ENCODE measurements at places on chromosomes 3 and 15.

GRCh38 chr15:73227433-73228056, 141.2 kb downstream of the HCN4 start:
- no peak for DNase-seq

- DNase-seq: no peak
These were observed 49.4 kb downstream of the GRK7 start for GRCh38 chr3:141812586-141812985.

GRCh38 chr3:104596551-104596950, 770.2 kb upstream of the ALCAM start:
- no peak for DNase-seq

- no peak for DNase-seq
These were observed 725.9 kb upstream of the NR2F2 start for GRCh38 chr15:95604634-95605036.

- DNase-seq: no peak
These were observed 11.4 kb downstream of the GPR87 start for GRCh38 chr3:151305060-151305774.

DNA sequence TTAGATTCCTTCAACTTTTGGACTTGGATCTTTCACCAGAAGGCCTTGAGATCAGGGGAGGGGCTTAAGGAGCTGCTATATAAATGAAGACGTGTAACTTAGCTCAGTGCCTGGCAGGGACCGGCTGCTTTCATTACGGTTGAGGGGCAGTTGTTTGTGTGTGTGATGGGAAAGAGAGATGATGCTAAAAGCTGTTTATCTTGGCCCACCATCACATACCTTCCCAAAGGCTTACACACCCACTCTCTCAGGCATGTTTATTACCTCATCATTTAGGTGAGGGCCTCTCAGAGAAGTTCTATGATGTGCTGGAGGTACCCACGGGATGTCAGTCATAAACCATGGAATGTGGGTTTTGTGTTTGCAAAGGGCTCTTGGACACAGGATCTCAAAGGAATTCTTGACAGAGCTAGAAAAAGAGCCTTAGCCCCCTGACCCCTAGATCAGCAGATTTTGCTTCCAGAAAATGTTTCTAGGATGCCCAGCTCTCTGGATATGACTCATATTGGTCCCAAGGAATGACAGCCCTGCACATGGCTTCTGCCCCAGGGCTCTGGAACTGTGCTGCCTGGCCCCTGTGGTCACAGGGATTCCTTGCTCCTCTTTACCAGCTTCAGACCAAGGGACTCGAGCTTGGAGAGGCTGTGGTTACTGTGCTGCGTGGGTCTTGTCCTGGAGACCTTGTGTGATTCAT, 15.9 kb upstream of the SMAD3 start:
- no peak for DNase-seq

DNA sequence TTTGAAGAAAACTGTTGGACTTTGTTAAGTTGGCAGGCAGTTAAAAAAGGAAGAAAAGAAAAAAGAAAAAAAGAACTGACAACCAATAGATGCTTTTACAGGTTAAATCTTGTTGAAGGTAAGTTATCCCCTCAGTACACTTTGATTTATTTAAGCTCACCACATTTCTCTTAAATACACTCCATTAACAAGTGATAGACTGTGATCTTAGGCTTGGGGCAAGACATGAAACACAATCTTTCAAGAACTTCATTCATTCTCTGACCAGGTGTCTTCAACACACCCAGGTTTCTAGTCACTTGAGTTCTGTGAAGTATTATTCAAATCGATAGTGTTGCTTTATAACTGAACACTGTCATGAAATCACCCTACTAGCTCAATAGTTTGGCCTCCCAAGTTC, 751.9 kb downstream of the ROBO1 start:
- no peak for DNase-seq

GRCh38 chr15:69415381-69415780, 1.2 kb downstream of the KIF23 start:
- no peak for DNase-seq

- DNase-seq: no peak
These were observed 123.6 kb upstream of the VEPH1 start for GRCh38 chr3:157626817-157627216.

DNA sequence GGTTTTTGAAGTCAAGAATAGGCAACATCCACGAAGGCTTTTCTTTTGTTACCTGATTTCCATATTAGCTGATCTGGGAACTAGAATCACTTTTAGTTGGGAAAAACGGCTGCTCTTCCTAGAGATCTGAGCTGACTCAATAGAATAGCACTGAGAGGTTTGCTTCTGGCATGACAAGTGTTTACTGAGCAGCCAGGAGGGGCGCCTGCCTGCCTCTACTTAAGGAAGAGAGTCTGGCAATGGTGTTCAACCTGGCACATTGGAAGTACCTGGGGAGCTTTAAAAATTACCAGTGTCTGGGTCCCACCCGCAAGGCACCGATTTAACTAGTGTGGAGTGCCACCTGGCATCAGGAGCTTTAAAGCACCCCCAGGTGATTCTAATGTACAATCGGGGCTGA, 34.4 kb downstream of the FAM43A start:
- no peak for DNase-seq

DNA sequence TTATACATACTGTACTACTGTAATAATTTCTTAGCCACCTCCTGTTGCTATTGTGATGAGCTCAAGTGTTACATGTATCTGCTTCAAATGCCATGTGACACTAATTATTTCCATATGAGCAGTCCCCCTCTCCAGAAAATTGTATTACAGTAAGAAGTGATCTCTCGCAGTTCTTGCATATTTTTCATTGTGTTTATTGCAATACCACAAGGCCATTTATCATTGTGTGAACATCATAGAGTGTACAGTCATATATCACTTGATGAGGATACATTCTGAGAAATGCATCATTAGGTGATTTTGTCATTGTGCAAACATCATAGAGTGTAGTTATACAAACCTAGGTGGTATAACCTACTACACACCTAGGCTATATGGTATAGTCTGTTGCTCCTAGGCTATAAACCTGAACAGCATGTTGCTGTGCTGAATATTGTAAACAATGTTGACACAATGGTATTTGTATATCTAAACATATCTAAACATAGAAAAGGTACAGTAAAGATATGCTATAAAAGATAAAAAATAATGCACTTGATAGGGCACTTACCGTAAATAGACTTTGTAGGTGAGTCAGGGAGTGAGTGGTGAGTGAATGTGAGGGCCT, 189.6 kb upstream of the MLF1 start:
- DNase-seq: no peak

DNA sequence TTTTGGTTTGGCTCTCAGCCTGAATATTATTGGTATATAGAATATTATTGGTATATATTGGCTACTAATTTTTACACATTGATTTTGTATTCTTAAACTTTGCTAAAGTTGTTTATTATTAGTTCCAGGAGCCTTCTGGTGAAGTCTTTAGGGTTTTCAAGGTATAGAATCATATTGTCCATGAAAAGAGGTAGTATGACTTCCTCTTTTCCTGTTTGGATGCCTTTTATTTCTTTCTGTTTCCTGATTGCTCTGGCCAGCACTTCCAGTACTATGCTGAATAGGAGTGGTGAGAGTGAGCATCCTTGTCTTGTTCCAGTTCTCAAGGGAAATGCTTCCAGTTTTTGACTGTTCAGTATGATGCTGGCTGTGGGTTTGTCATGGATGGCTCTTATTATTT, 107.3 kb upstream of the LIPC start:
- no peak for DNase-seq

DNA sequence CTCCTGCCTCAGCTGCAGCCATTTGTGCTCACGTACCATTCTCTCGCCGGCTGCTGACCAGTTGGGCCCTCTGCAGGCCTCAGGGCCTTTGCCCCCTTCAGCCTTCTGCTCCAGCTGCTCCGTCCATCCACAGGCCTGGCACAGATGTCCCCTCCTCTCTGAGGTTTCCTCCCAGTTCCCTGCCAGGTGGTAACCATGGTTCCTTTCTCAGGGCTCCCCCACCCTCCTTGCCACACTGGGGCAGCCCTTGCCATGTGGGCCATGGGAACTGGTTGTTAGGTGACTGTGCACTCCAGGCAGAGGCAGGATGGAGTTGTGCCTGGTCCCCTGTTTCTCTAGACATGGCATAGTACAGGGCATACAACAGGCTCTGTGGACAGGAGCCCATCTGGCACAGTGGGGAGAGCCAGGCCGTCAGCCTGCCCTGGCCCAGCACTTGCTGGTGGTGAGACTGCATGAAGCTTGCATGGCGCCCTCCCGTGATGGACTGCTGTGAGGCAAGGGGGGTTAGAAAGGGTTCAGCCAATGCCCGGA, 148.9 kb downstream of the DNAJB8 start:
- DNase-seq: no peak

- no peak for DNase-seq
These were observed 9.1 kb upstream of the C3orf22 start for GRCh38 chr3:126567696-126568438.

- DNase-seq: no peak
These were observed 388.3 kb downstream of the MFSD1 start for GRCh38 chr3:159189994-159190669.

DNA sequence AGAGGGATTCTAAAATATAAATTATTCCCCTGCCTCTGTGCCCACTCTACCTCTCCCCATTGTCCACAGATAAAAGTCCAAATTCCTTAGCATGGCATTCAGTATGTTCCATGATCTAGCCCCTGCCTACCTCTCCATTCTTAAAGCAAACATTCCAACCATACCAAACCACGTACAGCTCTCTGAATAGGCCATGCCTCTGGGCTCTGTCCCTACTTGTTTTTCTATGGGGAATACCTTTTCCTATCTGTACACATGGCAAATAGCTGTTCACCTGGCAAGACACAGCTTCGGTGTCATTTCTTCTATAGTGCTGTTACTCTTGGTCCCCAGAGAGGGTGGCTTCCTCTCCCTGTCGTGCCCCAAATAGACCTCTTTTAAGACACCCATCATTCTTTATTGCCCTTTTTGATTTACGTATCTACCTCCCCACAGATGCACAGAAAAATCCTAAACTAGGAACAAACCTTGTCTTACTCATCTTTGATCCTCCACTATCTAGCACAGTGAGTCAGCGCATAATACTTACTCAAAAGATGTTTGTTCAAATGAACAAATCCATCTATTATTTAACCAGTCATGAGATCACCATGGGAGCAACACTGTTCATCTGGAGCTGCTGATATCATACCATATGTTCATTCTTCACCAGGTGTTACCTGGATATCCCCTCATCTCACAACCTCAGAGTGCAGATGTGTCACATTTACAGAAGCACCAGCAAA, 329.8 kb downstream of the THSD4 start:
- no peak for DNase-seq

GRCh38 chr15:40836020-40836419, 7.5 kb upstream of the PPP1R14D start:
- no peak for DNase-seq

- no peak for DNase-seq
These were observed 120.9 kb upstream of the KCNMB2 start for GRCh38 chr3:178415384-178415783.

- DNase-seq: no peak
These were observed 63.8 kb upstream of the TBC1D5 start for GRCh38 chr3:17806201-17806600.

DNA sequence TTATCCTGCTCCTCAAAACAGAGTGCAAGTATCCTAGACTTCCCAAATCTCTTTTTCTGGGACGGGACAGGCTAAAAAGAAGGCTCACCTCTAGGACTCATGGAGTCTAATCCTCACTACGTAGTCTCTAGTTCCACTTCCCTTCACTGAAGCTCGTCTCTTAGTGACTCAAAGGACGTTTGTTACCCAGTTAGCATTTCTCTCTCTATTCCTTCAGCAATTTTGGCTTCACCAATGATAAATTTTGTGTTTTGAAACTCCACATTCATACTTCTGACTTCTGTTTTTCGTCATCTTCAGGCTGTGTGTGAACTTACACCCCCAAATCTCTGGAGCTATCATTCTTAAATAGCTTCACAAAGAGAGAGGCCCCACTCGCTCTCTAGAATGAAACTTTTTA, 627.1 kb downstream of the NAALADL2 start:
- no peak for DNase-seq

- DNase-seq: peak; percentile 84
These were observed 1.9 kb downstream of the GNAI2 start for GRCh38 chr3:50237754-50238548.

DNA sequence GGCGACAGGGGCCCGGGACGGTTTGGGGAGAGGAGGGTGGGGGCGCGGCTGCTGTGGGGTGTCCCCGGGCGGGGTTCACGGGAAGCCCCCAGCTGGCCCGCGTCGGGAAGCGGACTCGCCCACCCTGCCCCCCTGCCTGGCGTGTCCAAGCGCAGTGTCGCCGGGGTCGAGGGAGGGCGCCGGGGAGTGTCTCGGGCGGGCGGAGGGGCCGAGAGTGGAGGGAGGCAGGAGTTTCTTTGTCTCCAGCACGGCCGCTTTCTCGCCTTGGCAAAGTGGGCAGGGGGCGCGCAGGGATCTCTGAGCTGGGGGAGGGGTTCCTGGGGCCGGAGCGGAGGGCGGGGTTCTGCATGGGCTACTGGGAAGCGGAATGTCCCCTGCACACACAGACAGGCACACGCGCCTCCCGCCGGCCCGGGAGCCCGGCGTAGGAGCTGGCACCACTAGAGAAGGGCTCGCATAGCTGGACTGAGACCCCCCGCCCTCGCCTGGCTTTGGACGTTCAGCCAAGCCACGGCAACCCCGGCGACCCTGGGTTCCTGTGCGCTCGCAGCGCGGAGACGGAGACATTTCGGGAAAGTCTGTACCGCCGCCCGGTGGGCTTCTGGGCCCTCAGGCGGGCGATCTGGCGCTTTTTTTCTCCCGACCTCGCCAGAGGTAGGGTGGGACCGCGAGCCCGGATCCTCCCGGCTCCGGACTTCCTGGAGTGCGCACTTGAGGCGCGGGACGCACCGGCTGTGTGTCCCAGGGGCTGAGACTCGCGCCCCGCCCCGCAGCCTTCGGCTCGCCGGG, 822 bp downstream of the ST8SIA2 start:
- DNase-seq: no peak

GRCh38 chr15:45212493-45212892, 24.7 kb upstream of the SHF start:
- no peak for DNase-seq

GRCh38 chr3:135558150-135558783, 407.3 kb upstream of the PPP2R3A start:
- DNase-seq: no peak

GRCh38 chr15:70064441-70064840, 33.3 kb downstream of the TLE3 start:
- no peak for DNase-seq

- DNase-seq: no peak
These were observed 154.7 kb downstream of the SV2B start for GRCh38 chr15:91254766-91255165.

GRCh38 chr3:195071011-195071728, 199.8 kb downstream of the XXYLT1 start:
- DNase-seq: no peak

GRCh38 chr3:110767838-110768237, 303.8 kb upstream of the NECTIN3 start:
- no peak for DNase-seq

GRCh38 chr3:66414846-66415245, 86.0 kb downstream of the LRIG1 start:
- DNase-seq: no peak

- no peak for DNase-seq
These were observed 8.1 kb downstream of the SPATA12 start for GRCh38 chr3:57068437-57069089.
